ENCODE measurements at places on chromosomes 1 and 21.
A peak's percentile ranks its signal among the peaks of the same experiment; 100 is the strongest.

DNA sequence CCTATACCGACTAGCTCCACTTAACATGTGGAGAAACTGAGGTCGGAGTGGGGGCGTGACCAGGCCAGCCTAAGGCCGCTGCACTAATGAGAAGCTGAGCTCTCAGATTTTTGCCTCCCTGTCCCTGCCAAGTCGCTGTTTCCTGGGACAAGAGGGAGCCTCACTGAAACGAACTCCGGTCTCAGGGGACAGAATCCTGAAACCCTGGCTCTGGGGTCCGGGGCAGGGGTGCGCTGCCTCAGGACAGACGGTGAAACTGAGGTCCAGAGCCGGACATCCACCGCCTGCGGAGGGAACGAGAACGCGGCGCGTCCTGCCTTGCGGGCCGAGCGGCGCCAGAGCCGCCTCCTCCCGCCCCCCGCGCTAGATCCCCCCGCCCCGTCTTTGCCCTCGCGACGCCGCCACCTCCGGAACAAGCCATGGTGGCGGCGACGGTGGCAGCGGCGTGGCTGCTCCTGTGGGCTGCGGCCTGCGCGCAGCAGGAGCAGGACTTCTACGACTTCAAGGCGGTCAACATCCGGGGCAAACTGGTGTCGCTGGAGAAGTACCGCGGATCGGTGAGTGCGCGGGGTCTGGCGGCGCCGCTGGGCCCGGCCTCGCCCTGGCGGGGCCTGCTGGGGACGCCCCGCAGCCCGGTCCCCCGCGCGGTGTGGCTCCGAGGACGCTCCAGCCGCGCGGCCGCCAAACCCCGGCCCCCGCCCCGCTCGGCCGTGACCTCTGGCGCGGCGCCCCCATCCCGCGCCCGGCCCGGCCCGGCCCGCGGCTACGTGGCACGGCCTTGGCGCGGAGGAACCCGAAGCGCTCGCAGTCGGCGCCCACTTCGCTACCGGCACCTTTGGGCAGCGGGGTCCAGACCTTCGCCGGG lies at the start of gene GPX7:
Gene GPX7 (plus strand): TSS at position 381 of the 865 bp plus-strand sequence. CDS start 39 bp downstream, at position 420.
- no peak for DNase-seq

DNA sequence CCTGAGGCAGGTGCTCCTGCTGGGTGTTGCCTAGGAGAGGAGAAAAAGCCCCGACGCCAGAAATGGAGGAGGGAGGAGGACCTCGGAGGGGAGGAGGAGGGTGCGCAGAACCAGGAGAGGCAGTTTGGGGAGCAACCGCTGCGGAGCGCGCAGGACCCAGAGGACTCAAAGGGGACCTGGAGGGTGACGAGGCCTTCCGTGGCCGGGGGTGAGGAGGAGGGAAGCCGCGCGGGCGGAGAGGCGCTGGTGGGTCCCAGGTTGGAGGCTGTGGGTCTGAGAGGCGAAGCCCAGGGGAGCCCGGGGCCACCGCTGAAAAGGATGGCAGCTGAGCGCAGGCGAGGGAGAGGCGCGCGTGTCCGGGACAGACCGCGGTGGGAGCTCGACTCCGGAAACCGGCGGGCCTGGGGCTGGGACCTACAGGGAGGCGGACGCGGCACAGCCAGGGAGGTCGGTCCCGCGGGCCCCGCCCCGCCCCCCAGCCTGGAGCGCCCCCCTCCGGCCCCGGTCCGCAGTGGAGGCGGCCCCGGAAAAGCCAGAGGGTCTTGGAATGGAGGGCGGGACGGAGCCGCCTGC lies 15.1 kb downstream of the RNF223 start:
- DNase-seq, result no peak

GRCh38 chr1:228274452-228275178 lies 66.8 kb downstream of the OBSCN start:
- no peak for DNase-seq

GRCh38 chr1:172324086-172324485 lies 96.4 kb upstream of the C1orf105 start:
- DNase-seq, result no peak

DNA sequence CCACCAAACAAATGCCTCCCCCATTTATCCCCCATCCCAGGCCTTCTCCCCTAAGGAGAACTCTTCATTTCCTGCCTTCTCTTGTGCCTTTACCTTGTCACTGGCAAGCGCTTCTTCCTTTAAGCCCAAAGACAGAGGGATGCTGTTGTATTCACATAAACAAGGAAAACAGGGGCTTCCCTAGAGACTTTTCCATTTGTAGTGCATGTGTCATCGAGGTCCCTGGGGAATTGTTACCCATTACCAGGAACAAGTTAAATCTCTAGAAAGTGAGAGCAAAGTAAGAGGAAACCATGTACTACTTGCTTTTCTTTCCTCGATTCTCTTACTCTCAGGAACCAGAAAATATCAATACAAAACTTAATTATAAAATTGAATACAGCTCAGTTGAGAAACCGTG lies 114.4 kb upstream of the DPT start:
- no peak for DNase-seq

- no peak for DNase-seq
Measured at GRCh38 chr1:75630004-75630594, 19.2 kb upstream of the SLC44A5 start.

DNA sequence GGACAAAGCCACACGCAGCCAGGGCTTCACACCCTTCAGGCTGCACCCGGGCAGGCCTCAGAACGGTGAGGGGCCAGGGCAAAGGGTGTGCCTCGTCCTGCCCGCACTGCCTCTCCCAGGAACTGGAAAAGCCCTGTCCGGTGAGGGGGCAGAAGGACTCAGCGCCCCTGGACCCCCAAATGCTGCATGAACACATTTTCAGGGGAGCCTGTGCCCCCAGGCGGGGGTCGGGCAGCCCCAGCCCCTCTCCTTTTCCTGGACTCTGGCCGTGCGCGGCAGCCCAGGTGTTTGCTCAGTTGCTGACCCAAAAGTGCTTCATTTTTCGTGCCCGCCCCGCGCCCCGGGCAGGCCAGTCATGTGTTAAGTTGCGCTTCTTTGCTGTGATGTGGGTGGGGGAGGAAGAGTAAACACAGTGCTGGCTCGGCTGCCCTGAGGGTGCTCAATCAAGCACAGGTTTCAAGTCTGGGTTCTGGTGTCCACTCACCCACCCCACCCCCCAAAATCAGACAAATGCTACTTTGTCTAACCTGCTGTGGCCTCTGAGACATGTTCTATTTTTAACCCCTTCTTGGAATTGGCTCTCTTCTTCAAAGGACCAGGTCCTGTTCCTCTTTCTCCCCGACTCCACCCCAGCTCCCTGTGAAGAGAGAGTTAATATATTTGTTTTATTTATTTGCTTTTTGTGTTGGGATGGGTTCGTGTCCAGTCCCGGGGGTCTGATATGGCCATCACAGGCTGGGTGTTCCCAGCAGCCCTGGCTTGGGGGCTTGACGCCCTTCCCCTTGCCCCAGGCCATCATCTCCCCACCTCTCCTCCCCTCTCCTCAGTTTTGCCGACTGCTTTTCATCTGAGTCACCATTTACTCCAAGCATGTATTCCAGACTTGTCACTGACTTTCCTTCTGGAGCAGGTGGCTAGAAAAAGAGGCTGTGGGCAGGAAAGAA lies 8.1 kb downstream of the PSRC1 start:
- DNase-seq, result peak; percentile 90

DNA sequence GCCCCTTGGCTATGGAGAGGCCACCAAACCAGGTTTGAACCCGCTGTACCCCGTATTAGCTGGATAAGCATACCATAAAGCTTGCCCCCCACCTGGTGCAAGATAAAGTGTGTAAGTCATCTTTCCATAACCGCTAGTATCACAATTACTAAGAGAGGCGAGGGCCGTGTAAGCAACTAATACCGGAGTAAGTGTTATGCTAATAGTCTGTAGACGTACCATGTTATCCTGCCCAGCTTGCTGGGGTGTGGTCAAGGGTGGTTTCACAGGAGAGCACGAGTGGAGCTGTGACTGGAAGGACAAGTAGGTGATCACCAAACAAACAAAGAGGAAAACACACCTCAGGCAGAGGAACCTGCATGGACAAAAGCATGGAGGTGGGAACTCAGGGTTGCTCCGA lies 3.6 kb upstream of the TNFRSF1B start:
- no peak for DNase-seq

DNA sequence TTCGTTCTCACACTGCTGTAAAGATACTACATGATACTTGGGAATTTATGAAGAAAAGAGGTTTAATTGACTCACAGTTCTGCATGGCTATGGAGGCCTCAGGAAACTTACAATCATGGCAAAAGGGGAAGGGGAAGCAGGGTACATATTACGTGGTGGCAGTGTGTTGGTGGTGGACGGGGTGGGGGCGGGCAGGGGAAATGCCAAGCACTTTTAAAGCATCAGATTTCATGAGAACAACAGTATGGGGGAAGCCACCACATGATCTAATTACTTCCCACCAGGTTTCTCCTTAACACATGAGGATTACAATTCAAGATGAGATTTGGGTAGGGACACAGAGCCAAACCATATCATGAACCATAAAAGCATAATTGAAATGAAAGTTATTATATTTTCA lies 88.5 kb downstream of the UBE2U start:
- DNase-seq, result no peak

- DNase-seq, result peak; percentile 12
Measured at GRCh38 chr1:115492880-115493279, 148.9 kb upstream of the VANGL1 start.

DNA sequence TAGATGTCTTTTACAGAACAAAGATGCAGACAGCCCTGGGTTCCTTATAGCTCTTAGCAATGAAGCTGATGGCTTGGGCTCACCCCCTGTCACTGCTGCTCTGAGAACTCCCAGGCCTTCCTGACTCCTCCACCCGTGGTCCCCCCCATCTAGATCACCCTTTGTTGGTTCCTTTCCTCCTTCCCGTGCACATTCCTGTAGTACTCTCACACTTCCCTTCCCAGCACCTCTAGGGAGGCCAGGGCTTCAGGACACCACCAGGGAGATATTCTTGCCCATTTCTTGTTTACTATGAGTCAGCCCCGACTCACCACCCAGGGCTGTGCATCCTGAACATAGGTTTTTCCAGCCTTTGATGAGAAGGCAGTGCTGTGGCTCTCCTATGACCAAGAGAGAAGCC lies 14.4 kb upstream of the NOS1AP start:
- peak; percentile 77 for DNase-seq

GRCh38 chr21:34644825-34645224 lies 24.0 kb upstream of the CLIC6 start:
- DNase-seq, result no peak

DNA sequence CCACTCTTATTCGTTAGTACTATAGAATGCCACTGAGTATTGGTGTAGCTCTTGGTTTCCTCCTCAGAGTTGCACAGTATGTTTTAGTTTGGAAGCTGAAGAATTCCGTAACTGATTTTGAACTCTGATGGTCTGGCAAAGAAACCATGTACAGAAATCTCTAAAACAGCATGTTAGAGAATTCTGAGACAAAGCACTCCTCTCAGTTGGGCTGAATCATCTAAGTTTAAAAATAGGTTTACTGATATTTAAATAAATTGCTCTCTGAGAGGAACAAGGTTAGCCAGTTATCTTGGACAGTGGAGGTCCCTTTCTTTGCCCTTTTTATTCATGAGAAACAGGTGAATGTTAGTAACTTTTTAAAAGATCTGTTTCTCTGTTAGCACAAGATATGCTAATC lies 43.8 kb downstream of the NCF2 start:
- no peak for DNase-seq

GRCh38 chr1:43204394-43204793 lies 32.3 kb downstream of the CFAP57 start:
- no peak for DNase-seq

GRCh38 chr1:231558708-231559185 lies 30.3 kb downstream of the TSNAX start:
- DNase-seq, result no peak

DNA sequence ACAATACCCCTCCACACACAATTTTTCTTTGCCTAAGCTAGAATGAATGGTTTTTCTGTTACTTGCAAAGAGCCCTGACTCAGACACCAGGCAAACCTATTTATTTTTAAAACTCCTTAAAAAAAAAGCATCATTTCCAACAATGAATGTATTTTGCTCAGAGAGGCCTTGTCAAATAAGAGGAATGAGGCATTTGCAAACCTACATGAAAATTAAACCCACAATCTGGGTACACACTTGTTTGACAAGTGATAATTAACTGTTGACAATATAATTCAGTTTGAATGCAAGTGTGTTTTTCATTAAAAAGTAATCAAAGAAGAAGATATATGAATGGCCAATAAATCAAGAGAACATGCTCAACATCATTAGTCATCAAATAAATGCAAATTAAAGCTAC lies 339.5 kb downstream of the PTPRU start:
- DNase-seq, result no peak

- DNase-seq, result no peak
Measured at GRCh38 chr1:246280551-246280950, 226.5 kb downstream of the SMYD3 start.

DNA sequence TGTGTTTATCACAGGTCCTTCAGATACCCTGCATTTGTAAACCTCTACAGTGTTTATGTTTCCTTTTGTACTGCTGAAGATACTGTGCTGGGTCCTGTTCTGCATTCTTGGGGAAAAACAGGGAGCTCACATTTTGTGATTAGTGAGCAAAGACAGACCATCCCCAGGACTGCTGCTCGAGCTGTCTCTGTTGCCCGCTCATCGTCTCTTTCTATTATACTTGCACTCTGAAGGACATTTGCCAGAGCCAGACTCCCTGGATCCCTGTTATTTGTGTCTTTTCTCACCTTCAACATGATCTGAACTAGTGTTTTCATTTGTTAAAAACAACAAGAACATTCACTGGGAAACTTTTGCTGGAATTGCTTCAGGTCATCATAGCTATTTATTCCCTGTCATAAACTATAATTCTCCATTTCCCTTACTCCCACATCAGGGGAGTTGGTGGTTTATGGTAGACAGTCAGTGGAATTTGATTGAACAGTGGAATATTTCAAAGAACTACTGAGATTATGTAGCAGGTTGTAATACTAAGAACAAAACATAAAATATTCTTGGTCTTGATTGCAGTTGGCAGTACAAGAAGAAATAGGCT lies 53.0 kb downstream of the PRRX1 start:
- DNase-seq, result no peak

GRCh38 chr1:226489718-226490425 lies 58.7 kb upstream of the STUM start:
- DNase-seq, result no peak

- DNase-seq, result no peak
Measured at GRCh38 chr1:84920159-84920558, 27.2 kb upstream of the LPAR3 start.

DNA sequence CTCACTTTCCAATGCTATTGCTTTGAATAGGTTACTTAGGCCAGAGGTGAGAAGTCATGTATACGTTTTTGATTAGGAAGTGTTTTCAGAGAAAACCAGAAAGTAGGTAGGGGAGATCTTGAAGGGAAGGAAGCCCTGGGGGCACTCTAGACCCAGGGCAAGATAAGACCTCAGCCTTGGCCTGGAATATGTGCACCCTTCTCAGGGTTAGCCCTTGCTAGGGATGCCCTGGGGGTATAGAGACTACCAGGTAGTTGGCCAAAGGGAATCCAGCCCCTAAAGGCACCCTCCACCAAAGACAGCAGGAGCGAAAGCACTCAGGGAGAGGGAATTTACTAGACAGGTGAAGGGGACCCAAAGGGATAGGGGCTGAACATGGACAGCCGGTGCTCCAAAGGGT lies 7.0 kb downstream of the TIAM1 start:
- no peak for DNase-seq

- DNase-seq, result peak; percentile 33
Measured at GRCh38 chr1:217747156-217747769, 116.1 kb downstream of the SPATA17 start.

All from kidney glomerular epithelial cell (primary cell).